ENCODE measurements at places on chromosomes 5 and 9.

DNA sequence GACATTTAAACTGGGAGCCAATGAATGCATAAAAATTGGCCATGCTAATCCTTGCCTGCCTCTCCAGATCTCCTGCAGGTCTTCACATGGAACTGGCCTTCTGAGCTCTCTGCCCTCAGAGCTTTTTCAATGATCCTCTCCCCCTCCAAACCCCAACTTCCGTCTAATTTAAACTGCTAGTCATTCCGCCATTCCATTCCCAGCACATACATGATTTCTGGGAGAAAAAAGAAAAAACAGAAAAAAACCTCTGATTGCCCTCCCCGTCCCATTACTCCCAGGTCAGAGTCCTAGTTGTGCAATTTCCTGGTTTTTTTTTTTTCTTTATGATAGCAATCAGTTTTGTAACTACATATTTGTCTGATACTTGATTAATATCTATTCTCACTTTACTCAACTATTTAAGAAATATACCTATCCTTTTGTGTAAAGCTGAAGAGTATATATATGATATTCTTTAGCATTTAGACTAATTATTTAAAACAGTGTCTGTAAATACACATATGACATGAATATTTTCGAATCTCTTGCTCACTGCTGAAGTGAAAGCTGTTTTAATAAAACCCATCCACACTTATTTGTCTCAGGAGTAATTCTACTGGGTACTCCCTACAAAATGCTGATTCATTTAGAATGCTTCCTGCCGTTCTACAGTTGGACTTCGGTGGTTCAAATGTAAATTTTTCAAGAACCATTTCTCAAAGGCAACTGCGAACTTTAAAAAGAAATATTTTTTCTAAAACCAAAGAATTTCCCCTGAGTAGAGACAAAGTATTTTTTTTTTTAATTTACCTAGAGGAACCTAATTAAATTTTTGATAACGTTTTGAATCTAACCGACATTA is 1.6 kb downstream of the HINT1 start:
- peak; percentile 72 for DNase-seq

- peak; percentile 95 for DNase-seq
These were observed 15.8 kb downstream of the CORO2A start for GRCh38 chr9:98176391-98177259.

GRCh38 chr5:160419458-160420330 is 813 bp upstream of the SLU7 start:
- DNase-seq, result no peak

DNA sequence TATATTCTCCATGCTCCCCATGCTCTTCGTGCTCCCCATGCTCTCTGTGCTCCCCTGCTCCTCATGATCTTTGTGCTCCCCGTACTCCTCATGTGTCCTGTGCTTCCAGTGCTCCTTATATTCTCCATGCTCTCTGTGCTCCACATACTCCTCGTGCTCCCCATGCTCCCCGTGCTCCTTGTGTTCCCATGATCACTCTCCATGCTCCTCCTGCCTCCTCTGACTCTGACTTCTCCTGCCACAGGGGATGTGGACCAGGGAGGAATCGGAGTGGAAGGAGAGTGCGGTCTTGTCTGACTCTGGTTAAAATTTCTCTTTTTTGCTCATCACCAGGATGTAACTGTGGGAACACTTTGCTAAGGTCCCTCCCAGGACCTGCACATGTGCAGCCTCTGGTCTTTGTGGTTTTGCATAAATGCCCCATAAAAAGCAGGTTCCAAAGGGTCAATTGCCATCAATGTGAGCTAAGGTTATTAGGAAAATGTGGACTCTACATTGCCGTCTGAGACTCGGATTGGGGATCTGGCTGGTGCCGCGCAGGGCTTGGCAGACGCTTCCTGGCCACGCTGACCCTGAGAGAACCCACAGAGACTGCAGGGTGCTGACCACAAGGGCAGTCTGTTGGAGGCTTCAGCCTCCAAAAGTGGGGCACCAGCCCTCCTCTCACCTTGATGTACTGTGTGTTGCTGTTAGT is 52.5 kb downstream of the TRIP13 start:
- peak; percentile 74 for DNase-seq

GRCh38 chr9:16771356-16771755 is 99.1 kb downstream of the BNC2 start:
- no peak for DNase-seq

- no peak for DNase-seq
These were observed 163.8 kb downstream of the GABRB2 start for GRCh38 chr5:161382685-161383084.

GRCh38 chr5:3996707-3997336 is 401.2 kb downstream of the IRX1 start:
- no peak for DNase-seq

- no peak for DNase-seq
These were observed 23.0 kb downstream of the ARHGEF37 start for GRCh38 chr5:149604321-149604720.

GRCh38 chr9:72473474-72474261 is 47.7 kb upstream of the TMC1 start:
- peak; percentile 80 for DNase-seq

GRCh38 chr9:86697213-86697612 is 250.1 kb downstream of the GAS1 start:
- no peak for DNase-seq

- DNase-seq, result peak; percentile 82
These were observed 27.4 kb downstream of the PTPA start for GRCh38 chr9:129138476-129139232.

DNA sequence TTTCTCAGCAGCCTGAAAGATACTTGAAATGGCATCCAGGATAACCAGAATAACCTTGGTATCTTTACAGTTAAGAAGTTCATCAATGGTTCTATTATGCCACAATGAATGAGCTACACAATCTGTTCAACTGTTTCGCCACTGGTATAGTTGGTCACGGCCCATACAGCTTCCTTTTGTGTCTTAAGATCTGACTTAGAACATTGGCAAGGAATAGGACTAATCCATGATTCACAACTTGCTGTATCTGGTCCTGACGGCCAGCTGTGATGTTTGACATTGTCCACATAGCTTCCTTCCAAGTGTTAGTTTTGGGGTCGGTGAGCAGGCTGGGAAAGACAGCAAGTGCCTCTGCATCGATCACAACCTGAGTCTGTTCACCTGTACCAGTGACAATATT is 113.3 kb upstream of the RAD23B start:
- no peak for DNase-seq

GRCh38 chr5:142587354-142587965 is 98.4 kb downstream of the FGF1 start:
- DNase-seq, result no peak

DNA sequence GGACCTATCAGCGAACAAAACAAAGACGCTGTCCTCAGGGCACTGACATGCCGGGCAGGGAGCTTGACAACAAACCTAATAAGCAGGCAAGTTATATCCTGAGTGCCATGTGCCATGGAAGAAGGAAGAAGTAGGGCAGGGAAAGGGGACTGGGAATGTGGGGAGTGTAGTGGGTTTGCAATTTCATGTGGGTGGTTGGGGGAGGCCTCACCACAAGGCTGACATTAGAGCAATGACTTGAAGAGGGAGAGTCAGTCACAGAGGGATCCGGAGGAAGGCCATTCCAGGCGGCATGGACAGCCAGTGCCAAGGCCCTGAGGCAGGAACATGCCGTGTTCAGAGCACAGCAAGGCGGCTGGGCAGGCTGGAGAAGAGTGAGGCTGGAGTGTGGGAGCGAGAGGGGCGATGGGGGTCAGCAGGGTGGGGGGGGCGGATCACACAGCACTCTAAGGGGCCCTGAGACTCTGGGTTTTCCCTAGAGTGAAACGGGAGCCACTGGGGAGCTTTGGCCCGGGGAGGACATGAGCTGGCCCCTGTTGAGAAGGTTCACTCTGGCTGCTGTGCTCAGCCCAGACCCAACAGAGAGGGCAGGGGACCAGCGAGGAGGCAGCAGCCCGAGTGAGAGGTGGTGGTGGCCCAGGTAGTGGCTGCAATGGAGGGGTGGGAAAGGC is 86.3 kb downstream of the STK10 start:
- no peak for DNase-seq

- no peak for DNase-seq
These were observed 244.7 kb downstream of the BNC2 start for GRCh38 chr9:16625811-16626210.

DNA sequence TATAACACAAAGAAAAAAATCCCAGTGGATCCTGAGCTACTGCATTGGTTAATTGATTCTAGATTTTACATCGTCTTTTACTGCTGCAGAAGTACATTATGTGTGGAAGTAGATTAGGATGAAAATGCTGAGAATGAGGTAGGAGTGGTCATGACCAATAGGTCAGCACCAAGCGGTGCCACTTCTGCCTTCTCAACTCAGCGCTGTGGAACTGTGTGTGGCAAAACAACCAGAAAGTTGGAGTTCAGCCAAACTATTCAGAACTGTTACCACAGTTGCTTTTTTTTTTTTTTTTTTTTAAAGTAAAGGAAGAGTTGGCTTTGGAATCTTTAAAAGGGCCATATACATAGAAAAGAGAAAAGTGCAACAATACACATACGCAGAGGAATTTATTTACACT is 24.2 kb downstream of the POU5F2 start:
- DNase-seq, result no peak

Data from large intestine (tissue), 12 donors.